ENCODE measurements at places on chromosomes 3 and 15.

- DNase-seq: no peak
These were observed 204.5 kb downstream of the XXYLT1 start for GRCh38 chr3:195066441-195066841.

DNA sequence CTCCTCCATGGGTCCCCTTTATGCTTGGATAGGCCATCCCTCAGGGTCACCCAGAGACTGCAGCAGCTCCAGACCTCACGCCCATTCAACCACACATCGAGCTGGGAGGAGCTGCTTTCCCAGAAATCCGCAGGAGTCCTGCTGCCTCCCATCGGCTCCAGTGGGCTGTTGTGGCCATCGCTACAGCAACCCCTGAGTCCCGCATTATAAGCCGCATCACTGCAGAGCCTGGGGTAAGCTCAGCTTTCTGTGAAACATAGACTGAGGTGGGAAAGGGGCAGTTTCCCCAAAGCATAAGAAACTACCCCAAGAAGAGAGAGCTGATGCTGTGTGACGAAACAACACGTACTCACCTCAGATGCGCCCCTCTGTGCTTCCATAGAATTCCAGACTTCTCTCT, 35.7 kb downstream of the MRPL46 start:
- no peak for DNase-seq

GRCh38 chr15:77605547-77605946, 27.2 kb downstream of the LINGO1 start:
- no peak for DNase-seq

- DNase-seq: no peak
These were observed 65.7 kb upstream of the CMTM7 start for GRCh38 chr3:32325927-32326326.

DNA sequence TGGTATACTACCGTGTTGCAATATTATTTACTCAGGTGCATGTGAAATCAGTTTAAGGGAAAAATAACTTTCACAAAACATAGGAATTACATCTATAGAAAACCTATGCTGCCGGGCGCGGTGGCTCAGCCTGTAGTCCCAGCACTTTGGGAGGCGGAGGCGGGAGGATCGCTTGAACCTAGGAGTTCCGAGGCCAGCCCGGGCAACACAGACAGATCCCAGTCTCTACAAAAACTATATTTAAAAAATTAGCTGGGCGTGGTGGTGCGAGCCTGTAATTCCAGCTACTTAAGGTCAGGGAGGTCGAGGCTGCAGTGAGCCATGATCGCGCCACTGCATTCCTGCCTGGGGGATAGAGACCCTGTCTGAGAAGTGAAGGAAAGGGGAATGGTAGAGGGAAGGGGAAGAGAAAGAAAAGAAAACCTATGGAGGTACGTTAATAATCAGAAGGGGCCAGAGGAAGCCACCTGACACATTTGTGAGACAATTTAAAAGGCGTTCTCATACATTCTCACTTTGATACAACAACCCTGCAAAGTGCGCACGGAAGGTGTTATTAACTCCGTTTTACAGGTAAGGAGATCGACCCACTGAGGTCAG, 456 bp upstream of the TMEM62 start:
- DNase-seq: no peak

DNA sequence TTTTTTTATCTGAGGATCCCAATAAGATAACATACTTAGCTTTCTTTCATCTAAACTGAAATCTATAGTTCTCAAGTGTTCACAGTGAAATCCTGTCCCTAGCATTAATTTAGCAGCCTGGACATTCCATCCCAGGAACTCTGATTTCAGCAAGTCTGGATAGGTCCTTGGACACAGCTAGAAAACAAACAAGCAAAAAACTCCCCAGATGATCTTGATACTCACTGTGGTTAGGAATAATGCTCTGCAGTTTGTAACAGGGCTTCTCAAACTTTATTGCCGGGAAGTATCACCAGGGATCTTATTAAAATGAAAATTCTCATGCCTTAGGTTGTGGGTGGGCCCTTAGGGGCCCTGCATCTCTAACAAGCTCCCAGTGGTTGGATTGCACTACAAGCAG, 24.3 kb downstream of the THBS1 start:
- DNase-seq: no peak

DNA sequence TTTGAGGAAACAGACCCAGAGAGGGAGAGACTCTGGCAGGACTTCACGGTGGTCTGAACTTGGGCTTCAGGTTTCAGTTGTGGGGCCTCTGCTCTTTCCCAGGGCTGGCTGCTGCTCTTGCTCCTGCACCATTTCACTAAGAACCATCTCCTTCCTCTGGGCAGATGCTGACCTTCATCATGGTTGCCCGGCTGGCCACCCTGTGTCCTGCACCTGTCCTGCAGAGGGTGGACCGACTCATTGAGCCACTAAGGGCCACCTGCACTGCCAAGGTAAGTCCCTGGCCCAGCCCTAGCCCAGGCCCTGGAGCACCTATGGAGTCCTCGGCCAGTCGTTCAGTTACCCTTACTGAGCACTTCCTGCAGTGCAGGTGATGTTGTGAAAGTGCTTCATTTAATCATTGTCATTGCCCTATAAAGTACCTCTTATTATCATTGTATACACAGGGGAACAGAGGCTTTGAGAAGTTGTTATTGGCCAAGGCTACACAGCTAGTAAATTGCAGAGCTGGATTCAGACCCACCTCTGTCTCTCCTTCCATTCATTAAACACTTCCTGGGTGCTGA, 10.0 kb downstream of the RPL32 start:
- no peak for DNase-seq

- no peak for DNase-seq
These were observed 1.5 kb upstream of the AMIGO3 start for GRCh38 chr3:49720855-49721595.

GRCh38 chr3:45616158-45616557, 21.6 kb downstream of the LIMD1 start:
- no peak for DNase-seq

GRCh38 chr15:33644304-33644703, 324.0 kb upstream of the CHRM5 start:
- no peak for DNase-seq
